ENCODE measurements at places on chromosomes 6 and 20.

DNA sequence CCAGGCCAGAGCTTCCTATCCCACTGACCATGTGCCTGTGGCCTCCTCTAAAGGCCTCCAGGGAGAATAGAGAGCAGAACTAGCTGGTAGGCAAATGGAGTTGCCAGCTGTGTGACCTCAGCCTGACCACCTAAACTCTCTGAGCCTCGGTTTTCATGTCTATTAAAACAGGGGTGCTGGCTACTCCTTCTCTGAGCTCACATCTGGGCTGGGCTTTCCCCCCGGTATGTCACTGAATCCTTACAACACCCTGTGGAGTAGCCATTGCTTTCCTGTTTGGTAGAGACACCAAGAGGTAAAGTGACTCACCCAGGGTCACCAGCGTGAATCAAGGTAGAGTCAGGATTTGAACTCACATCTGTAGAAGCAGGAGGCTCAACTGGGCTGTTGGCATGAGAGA, 132.1 kb downstream of the JPH2 start:
- DNase-seq = no peak

- no peak for DNase-seq
These were observed 3.3 kb downstream of the PCIF1 start for GRCh38 chr20:45937765-45938164.

GRCh38 chr6:88958842-88959241, 4.6 kb downstream of the RNGTT start:
- no peak for DNase-seq

DNA sequence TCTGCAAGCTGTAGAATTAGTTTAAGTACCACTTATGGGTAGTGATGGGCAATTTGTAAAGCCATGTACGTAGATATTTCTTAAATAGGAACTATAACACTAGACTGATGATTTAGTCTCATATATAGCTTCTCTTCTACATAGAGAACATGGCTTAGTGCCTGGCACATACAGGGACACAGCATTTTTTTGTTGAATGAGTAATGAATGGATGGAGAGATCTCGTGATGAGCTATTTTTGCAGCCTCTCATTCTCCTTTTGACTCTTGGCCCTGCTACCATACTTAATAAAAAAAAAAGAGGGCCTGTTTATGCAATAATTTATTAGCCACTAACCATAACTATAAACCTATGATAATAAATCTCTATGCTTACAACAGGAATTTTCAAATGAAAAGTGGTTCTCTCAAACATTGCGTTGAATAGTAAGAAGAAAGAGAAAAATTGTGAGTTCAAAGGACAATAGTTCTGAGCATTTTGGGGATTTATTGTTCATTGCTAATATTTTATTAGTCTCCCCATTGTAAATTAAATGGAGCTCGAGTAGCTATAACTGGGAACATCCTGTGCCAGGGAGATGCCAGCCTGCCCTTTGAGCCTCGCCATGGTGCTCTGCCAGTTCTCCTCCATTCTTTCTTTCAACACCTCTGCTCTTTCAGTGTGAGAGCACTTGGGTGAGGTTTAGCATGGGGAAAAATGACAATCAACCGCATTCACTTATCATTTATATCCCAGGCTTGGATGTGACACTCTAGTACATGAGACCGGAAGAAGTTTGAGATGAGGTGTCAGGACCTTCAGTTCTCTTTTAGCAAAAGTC, 14.7 kb upstream of the RCAN2 start:
- DNase-seq = no peak

DNA sequence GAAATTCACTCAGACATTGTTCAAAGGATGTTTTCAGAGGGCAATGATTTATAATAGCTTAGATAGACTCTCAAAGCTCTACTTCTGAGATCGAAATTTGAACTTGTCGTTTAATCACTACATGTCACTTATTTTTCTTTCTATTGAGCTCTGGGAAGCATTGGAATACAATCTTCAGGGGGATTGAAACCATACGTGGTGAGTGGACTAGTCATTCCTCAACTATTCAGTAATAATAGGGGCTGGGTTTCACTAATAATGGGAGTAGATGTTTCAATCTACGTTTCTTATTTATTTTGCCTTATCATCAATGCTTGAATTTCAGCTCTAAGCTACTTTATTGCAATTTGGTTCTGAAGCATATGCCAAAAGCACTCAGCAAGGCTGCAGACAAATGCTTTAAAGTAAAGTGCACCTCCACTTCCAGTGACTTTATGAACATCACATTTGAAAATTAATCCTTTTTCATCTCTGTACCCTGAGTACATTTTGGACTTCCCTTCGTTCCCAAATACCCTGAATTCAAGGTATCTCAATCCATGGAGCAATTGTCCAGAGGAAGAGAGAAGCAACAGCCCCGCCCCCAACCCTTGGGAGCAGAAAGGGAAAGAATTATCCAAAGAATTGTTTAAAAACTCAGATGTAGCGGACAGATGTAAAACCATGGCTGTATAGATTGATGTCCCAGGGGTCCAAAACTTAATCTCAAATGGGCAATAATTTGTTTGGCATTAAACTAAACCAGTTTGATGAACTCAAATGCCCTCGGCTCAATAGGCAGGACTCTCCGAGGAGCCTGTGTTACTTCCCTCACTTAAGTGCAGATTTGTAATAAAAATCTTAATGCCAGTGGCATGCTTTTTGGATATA, 68.1 kb downstream of the HFE start:
- DNase-seq = peak; percentile 84

- no peak for DNase-seq
These were observed 72.0 kb downstream of the CHMP4B start for GRCh38 chr20:33883164-33883563.

DNA sequence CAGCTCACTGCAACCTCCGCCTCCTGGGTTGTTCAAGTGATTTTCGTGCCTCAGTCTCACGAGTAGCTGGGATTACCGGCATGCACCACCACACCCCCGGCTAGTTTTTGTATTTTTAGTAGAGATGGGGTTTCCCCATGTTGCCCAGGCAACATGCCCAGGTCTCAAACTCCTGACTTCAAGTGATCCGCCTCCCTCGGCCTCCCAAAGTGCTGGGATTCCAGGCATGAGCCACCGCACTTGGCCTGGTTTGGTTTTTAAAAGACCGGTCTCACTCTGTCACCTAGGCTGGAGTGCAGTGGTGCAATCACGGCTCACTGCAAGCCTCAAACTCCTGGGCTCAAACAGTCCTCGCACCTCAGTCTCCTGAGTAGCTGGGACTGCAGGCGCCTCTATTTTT, 40.1 kb downstream of the VSTM2L start:
- DNase-seq = no peak

- DNase-seq = no peak
These were observed 12.1 kb downstream of the TJAP1 start for GRCh38 chr6:43489277-43490072.

- DNase-seq = no peak
These were observed 171.4 kb downstream of the DTNBP1 start for GRCh38 chr6:15491255-15491985.

DNA sequence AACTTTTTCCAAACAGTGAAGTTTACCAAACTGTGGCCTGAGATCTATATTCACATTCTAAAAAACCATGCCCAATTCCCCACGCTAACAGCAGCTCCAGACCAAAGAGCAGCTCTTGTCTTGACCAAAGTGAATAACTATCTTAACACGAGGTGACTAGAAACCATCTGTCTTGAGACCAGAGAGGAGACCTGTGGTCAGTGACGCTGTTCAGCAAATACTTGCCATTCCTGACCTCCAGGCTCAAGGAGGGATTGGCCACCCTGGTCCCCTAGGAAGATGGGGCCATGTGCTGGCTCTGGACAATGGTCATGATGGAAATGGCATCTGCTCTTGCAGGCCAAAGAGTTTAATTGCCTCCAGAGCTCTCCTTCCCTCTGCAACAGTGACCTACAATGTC, 104.4 kb upstream of the CD93 start:
- no peak for DNase-seq
